Activated T-cell treated with anti-CD3 and anti-CD28 coated beads for 1 hour (primary cell): ENCODE measurements at places on chromosomes 1 and 21.
A peak's percentile ranks its signal among the peaks of the same experiment; 100 is the strongest.

DNA sequence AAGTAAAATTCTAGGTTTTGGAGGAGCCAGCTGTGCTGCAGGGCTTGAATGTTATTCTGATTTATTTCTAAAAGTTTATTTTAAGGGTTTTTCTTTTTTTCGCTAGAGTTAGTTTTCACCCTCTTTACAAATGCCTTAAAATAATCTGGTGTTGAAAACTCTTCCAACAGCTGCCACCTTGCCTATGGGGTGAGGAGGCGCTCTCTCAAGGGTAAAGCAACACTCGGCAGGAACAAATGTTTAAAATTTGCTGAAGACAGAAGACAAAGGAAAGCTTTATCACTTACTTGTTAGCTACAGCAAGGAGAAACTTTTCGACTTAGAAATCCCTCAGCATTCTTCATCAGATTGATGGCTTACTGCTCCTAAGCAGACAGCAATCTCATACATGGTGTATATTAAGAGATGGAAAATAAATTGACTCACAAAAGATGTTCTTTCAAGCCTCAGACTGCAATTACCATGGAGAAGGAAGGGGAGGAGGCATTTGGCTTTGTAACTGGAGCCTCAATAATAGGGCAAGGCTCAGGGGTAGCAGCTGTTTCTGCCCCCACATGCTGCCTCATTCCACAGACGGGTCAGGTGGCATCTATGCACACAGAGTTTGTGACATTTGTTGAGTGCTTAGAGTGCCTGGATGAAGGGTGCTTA, 79.8 kb upstream of the RALGPS2 start:
- DNase-seq: no peak

- no peak for DNase-seq
These were observed 124.8 kb downstream of the CLEC20A start for GRCh38 chr1:178371933-178372388.

- DNase-seq: no peak
These were observed 62.1 kb downstream of the HSPG2 start for GRCh38 chr1:21874778-21875547.

- DNase-seq: no peak
These were observed 49.1 kb downstream of the COP1 start for GRCh38 chr1:176157995-176158394.

DNA sequence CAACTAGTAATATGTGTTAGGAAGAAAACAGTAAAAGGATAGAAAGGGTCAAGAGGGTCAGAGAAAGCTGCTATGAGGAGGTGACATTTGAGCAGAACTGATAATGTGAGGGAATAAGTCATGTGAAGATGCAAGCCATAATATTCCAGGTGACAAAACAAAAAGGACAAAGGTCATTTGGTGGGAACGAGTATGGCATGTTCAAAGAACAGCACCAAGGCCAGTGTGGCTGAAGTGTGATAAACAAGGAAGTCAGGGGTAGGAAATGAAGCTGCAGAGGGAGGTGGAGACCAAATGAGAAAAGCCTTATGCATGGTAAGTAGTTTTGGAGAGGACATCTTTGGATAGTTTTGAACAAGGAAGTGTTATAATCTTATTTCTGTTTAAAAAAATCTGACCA, 46.7 kb downstream of the LPGAT1 start:
- DNase-seq: no peak

DNA sequence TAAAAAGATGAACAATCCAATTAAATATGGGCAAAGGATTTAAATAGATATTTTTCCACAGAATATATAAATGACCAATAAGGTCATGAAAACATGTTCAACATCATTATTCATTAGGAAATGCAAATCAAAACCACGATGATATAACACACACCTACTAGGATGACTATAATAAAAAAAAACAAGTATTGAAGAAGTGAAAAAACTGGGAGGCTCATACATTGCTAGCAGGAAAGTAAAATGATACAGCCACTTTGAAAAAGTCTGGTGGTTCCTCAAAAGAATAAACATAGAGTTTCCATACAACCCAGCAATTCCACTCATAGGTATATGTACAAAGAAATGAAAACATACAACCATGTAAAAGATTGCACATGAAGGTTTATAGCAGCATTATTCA, 75.7 kb upstream of the RAB4A start:
- no peak for DNase-seq

DNA sequence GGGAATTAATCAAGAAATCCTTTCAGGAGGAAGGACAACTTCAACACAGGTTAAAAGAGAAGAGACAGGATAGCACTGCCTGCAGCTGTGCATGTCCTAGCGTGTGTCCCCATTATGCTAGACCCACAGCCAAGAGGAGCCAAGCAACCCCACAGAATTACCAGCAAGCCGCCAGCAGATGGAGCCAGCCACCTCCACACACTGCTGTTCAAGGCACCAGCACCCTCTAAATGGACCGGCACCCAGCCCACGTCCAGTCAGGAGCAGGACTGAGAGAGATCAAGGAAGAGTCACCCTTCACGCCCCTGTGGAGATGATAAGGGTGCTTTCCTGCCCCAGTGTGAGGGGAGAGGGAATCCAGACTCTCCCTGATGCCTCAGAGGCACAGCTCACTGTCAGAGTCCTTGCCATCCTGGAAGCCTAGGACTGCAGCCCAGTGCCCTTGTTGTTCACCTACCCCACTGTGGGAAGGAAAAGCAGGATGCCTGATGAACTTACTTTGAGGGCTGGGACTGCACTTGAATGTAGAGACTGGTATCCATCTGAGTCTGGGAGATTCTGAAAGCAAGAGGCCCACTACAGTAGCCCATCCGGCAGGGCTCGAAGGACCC, 37.1 kb upstream of the CTTNBP2NL start:
- DNase-seq: peak; percentile 16
